ENCODE measurements at places on chromosomes 7 and 10. TPM values are rescaled to one million over a fixed set of nuclear protein-coding genes. Genes with fewer than 3 reads are reported as not detected.

DNA sequence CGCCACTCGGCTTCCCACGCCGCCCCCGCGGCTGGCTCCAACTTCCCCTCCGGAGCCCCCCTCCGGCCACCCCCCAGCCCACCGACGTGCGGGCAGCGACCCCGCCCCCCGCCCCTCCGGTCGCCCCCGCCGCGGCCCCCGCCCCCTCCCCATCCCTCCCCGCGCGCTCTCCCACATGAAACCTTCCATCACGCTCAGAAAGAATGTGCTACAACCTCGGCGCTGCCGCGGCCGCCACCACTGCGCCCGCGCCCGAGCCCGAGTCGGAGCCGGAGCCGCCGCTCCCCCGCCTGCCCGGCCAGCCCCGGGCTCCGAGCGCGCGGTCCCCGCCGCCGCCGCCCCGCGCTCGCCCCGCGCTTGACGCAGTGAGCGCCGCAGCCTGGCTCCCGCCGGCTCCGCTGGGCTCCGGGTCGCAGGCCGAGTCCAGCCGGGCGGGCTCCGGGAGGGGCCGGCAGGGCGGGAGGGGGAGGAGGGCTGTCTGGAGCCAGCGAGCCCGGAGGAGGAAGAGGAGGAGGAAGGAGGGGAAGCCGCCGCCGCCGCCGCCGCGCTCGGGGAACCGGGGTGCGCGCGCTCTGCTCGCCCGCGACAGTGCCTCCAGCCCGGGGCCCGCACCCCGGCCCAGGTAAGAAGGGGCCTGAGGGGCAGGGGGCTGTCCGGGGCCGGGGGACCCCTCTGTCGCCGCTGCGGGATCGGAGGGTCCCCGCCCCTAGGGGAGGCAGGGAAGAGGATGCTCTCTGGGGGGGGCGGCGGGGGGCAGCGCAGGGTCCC, 4.3 kb upstream of the ELFN1 start:
- H3K36me3 ChIP-seq = no peaks in the 10 kb centered on the region
- H3K4me1 ChIP-seq = peaks cover 69% of the 10 kb centered on the region
- H3K27me3 ChIP-seq = peaks cover 84% of the 10 kb centered on the region
- H3K27ac ChIP-seq = peak overlapping the region; percentile 87

Gene DPP6
- 0.25 TPM for total RNA-seq

- no peaks in the 10 kb centered on the region for H3K36me3 ChIP-seq
- peak overlapping the region; percentile 7 for H3K4me3 ChIP-seq
- H3K4me1 ChIP-seq = peaks cover 40% of the 10 kb centered on the region
- peak; percentile 61 for DNase-seq
Observed at GRCh38 chr10:93991596-93992284, 2.0 kb upstream of the PLCE1 start.

GRCh38 chr7:101985903-101986734, 168.7 kb downstream of the CUX1 start:
- no peaks in the 10 kb centered on the region for H3K36me3 ChIP-seq
- DNase-seq = no peak
- H3K27ac ChIP-seq = peak overlapping the region; percentile 45
- peaks cover 21% of the 10 kb centered on the region for H3K4me1 ChIP-seq

DNA sequence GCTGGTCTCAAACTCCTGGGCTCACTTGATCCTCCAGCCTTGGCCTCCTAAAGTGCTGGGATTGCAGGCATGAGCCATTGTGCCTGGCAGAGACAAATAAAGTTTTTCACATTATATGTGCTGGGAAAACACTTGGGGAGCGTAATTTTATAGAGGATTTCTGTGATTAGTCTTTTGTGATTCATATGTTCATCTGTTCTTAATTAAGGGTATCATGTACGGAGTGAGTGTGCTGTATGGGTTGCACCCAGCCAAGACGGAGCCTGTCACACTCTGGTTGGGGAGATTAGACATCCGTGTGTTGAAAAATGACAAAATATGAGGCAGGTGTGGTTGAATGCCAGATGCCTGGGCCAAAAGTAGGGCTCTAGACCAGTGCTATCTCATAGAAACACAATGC, 10.3 kb downstream of the ADRB1 start:
- peaks cover 72% of the 10 kb centered on the region for H3K4me1 ChIP-seq
- H3K4me3 ChIP-seq = no peak overlapping the region
- DNase-seq = no peak
